ENCODE measurements at places on chromosomes 12 and 14. TPM values are rescaled to one million over a fixed set of nuclear protein-coding genes. Genes with fewer than 3 reads are reported as not detected.

Gene RDH16
- total RNA-seq = 0.62 TPM

GRCh38 chr12:125093681-125094330 is 28.6 kb downstream of the AACS start:
- no peak for DNase-seq

DNA sequence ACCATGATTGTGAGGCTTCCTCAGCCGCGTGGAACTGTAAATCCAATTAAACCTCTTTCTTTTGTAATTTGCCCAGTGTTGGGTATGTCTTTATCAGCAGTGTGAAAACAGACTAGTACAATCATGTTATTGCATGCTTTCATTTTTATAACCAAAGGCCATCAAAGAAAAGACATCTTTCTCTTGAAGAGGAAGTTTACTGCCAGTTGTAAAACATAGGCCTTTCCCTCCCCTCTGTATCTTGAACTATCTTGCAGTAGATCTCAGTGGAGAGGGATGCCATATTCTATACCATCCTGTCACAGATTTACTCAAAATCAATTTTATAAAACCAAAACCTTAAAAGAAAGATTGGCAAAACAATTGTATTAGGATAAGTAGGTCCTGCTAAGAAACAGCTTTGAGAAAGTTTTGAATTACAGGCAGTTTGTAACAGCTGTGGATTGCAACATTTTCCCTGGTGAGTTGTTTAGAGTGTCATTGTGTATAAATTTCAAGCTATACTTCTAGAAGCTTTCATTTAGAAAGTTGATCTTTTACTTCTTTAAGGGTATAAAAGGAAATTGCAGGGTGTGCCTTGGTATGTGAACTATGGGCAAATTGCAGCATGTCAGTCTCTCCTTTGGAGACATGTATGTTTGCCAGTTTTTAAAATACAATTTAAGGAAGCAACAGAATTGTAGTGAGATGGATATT is 128.0 kb downstream of the ATP23 start:
- no peak for DNase-seq

DNA sequence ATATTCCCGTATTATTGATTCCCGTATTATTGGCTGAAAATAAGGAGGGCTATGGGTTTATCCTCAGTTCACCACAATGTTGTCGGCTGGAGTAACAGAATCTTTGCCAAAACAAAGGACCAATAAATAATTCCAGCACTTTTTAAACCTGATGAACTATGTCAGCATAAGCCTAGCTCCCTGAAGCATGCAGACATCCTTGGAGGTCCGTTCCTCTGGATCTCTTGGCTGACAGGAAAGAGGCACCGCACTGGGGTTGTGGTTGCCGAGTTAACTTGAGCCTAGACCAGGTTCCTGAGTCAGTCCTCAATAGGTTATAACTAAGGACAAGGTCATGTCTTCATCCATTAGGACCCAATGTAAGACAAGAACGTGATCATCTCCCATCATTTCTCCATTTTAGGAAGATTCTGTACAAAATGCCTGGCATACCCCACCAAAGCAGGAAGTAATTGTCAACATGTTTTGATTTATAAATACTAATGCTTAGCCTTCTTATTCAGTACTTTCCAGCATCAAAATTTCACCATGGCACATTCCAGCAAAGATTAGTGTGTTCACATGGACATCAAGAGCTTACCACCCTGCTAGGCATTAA is 36.6 kb downstream of the NID2 start:
- DNase-seq = no peak

DNA sequence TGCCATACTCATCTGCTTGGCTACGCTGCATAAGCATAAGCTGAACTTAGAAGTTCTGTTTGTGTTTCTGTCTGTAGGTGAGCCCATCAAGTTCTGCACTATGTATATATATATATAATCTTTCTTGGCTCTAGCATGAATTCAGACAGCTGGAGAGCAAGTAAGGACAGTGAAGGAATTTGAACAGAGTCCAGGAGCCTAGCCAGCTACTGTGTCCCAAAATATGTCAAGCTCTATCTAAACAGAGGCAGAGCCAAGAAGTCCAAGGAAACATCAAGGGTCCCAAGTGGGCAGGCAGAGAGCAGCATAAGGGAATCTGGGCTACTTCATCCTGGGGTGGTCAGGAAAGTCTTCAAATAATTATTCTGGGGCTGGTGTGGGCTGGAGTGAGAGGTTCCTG is 118.5 kb upstream of the NPAS3 start:
- DNase-seq = no peak

DNA sequence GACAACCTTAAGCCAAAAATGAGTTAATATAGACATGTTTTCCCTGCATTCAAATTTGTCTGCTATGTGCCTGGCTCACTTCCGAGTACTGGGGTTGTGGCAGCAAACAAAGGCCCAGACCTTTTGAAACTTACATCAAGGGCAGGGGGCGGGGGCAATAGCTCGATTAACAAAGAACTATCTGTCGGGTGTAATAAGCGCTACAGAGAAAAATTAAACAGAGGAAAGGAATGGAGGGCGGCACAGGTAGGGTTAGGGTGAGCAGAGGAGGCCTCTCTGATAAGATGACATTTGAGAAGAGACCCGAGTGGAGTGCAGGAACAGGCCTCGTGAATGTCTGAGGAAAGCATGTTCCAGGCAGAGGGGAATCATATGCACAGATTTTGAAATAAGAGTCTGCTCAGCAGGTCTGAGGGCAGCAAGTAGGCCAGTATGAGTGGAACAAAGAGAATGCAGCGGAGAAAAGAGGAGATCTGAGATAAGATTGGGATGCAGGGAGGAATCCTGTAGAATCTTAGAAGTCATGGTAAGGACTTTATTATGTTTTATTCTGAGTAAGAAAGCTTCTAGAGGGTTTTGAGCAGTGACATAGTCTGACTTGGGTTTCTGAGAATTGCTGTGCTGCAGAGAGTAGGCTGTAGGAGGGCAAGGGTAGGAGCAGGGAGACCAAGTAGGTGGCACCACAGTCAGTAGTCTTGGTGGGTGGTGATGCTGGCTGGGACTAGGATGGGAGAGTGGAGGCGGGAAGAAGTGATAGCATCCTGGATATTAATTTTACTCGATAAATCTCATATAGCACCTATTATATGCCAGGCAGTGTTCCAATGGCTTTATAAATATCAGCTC is 52.6 kb downstream of the BICDL1 start:
- no peak for DNase-seq

- DNase-seq = no peak
These were observed 75.8 kb downstream of the FRMD6 start for GRCh38 chr14:51727526-51727925.

DNA sequence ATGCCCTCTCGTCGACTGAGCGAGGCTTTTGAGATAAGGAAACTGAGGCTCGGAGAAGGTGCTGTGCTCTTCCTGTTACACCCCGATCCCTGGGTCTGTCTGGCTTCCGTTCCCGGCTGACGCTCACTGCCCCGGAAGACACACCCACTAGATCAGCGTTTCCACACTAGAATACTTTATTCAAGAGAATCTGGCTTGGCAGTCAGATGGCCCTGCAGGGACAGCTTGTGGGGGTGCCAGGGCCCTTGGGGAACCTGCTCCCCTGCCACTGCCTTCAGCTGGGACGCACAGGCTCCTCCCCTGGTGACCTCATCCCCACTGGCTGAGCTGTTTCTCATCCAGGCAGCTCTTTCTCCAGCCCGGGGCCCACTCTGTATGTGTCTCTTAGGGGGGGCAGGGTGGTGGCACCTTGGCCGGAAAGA is 13.7 kb downstream of the PGF start:
- DNase-seq = no peak

Gene DCAF11
- 96.7 TPM for total RNA-seq

DNA sequence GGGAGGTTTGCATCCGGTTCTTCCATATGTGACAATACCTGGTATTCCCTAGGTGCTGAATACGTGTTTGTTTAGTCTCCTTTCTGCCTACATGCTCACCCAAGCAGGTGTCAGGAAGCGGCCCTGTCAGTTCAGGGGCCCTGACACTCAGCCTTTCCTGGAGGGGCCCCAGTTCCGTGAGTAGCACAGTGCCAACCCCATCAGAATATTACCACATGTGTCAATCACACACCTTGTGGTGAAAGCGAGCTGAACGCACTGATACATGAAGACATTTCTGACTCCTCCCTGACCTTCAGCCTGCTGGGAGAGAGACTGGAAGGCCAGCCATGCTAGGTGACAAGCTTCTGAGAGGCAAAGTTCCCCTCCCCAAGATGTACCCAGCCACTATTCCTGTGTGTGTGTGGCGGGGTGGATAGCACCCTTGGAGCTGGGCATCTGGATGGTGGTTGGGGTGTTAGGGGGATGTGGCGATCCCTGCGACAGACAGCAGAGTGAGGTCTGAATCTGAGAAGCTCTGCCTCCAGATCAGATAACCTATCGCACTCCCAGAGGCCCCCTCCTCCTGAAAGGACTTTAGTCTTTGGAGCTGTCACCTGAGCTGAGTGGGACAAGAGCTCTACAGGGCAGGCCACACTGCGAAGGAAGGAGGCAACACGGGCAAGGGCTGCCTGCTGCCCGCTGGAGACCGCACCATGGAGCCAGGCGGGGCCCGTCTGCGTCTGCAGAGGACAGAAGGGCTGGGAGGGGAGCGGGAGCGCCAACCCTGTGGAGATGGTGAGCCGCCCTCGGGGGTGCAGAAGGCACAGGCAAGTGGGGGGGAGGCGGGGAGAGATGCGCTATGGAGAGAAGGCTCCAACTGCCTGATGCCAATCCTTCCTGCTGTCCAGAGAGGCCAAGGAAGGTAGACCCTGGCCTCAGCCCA is at the start of gene SOAT2:
SOAT2 (plus strand) TSS at position 604 of the 925 bp plus-strand sequence; CDS start at position 696, 92 bp downstream.
- no peak for DNase-seq

GRCh38 chr12:86261142-86261541 is 5.0 kb upstream of the MGAT4C start:
- no peak for DNase-seq

GRCh38 chr14:22232933-22233332 is 356.1 kb downstream of the DAD1 start:
- no peak for DNase-seq

GRCh38 chr12:127675936-127676335 is 591.0 kb upstream of the TMEM132C start:
- no peak for DNase-seq

- DNase-seq = no peak
These were observed 455.8 kb downstream of the PCNX1 start for GRCh38 chr14:71362920-71363584.

GRCh38 chr12:79614730-79615129 is 76.0 kb downstream of the PAWR start:
- DNase-seq = no peak

Gene SLC2A13
- 2.7 TPM for total RNA-seq

DNA sequence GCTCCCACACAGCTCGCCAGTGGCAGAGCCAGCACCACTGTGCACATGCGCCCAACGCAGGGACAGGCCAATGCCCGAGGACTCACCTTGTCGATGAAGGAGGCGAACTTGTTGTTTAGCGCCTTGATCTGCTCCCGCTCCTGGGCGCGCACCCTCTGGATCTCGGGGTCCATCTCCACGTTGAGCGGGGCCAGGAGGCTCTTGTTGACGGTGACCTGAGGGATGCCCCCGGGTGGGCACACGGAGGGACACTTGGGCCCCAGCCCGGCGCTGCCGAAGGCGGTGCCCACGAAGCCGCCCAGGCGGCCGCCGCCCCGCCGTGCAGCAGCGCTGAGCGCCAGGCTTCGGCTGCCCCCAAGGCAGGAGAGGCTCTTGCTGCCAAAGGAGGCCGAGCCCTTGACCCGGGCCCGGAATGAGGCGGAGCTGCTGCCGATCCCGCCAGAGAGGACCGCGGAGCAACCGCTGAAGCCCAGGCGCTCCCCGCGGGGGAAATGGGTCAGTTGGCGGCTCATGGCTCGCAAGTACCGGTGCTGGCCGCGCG is at the start of gene KRT72:
KRT72 (minus strand) TSS at position 523 of the 541 bp plus-strand sequence; CDS start at position 512, 11 bp downstream.
- DNase-seq = no peak

Gene CFAP251
- 0.60 TPM for total RNA-seq

GRCh38 chr14:79580414-79580813 is 630.9 kb downstream of the DIO2 start:
- DNase-seq = no peak

- DNase-seq = no peak
These were observed 40.4 kb upstream of the ANO2 start for GRCh38 chr12:5985471-5985870.

Gene DPF3
- 23.0 TPM for total RNA-seq

GRCh38 chr12:20039562-20039961 is 328.8 kb upstream of the PDE3A start:
- no peak for DNase-seq

Gene IAPP
- total RNA-seq = not detected

GRCh38 chr12:66243911-66244310 is 54.9 kb downstream of the IRAK3 start:
- DNase-seq = no peak

GRCh38 chr12:52878507-52879393 is 26.1 kb downstream of the KRT8 start:
- DNase-seq = no peak

DNA sequence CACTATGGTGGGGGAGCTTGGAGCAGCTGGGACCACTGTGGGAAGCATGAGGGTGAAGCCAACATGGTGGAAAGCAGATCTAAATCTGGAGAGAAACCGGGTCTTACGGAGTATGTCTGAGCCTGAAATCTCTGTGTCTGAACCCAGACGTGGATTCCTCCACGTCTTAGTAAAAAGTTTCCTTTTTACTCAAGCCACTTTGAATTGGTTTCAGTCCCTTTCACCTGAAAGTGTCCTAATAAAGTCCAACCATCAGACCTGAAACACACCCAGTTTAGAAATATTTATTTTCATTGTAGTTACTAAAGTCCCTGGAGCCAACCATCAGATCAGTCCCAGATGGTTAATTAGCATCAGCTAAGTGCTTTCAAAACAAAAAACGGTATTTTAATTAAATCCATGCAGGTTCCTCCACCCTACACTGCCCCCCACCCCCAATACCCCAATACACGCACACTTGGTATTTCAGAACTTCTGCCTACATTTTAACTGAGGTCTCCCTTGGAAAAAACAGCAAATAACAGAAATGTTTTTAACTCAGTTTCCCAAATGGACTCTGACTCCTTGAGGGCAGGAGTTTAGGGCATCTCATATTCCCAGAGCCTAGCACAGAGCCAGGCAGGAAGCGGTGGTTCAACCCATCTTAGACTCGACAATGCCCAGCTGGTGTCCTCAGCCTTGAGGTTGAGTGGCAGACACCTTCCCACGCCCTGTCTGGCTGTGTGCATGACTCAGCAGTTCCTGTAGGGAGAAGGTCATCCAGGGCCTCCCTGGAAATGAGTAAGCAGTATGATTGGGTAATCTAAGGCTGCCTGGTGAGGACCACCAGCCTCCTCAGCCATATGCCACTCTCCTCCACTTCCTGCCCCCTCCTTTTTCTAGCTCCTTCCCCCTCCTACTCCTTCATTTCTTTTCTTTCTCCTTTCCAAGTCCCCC is 175.8 kb downstream of the TTC8 start:
- no peak for DNase-seq

DNA sequence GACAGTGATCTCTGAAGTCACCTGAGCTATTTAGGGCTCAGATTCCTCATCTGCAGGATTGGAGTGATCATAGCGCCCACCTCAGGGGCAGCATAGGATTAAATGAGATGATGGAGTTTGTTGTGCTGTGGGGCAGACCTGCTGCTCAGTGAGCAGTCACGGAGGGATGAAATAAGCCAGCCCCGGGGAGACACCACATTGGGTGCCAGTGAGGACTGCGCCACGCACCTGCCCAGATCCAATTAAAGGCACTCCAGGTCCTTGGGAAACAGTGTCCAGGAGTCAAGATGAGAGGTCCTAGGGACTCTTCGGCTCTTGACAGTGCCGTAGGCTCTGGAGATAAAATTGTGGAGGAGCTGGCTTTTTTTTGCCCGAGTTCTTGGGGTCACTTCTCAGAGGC is 166.2 kb downstream of the ADGRD1 start:
- no peak for DNase-seq
